ENCODE measurements at places on chromosomes 2 and 18.

GRCh38 chr2:192016265-192016664 lies 169.4 kb upstream of the CAVIN2 start:
- no peak for DNase-seq

DNA sequence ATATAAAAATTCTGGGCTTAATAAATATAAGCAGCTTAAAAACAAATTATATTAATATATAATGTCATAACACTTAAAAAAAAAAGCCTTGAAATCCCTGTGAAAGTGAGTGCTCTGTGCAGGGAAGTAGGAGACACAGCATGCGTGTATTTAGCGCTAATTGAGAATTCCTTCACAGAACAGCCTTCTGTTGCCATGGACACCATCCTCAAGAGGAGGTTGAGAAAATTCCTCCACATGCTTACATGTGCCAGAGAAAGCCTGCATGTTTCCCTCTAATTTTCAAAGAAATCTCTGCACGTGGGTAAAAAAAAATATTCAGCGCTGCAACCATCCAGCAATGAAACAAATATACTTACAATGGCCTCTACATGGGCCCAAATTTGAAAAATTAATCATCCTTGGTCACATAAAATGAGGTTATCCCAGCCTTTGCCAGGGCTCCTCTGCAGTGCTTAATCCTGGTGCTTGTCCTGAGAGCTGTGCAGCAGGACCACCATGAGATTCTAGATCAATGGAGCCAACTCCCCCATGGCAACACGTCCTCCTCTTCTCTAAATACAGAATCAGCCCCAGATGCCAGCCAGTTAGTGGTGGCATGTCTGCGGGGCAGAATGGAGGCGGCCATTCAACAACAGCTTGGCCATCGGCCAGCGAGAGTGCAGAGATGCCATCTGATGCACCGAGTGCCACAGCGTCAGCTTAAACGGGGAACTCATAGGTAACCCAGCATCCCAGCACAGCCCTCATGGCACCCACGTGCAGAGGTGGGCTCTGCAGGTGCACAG lies 228.0 kb downstream of the MYT1L start:
- DNase-seq: peak; percentile 8

- DNase-seq: peak; percentile 85
Measured at GRCh38 chr2:36459725-36460137, 104.2 kb downstream of the CRIM1 start.

- DNase-seq: no peak
Measured at GRCh38 chr2:45004562-45005191, 4.6 kb downstream of the SIX2 start.

Measured in NCI-H1417 (cell line).